ENCODE measurements at places on chromosomes 3 and 15.
A peak's percentile ranks its signal among the peaks of the same experiment; 100 is the strongest.

- peak; percentile 82 for DNase-seq
Measured at GRCh38 chr3:185796431-185797107, 28.3 kb downstream of the IGF2BP2 start.

- no peak for DNase-seq
Measured at GRCh38 chr3:131716007-131716406, 213.2 kb upstream of the MRPL3 start.

DNA sequence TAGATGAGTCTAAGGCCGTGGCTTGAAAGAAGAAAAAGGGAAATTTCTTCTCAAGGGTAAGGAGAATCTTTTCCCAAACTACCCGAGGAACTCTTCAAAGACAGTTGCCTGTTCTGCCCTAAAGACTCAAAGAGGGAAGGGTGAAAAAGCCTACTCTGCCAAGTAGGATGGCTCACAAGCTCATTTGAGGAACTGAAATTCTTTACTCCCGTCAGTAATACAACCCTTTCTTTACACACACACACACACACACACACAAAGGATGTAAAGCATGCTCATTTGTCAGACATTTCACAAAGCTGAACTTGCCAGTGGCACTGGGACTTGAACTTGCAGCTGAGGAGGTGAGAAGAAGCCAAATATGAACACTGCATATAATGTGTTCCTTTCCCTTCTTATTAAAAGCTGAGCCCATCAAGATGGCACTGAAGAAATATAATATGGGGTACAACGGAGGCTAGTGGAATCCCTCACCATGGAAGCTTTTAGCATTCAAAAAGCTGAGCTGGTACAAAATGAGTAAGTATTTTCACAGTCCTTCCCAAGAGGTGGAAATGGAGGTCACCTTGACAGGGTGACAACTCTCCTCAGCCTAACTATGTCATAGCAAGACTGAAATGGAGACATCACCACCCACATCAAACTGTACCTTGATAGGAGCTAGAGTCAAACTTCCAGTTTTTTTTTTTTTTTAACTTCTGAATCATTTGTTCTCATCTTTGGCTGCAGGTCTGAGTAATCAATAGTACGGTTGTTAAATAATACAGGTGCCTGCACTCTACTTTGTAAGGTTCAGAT lies 57.6 kb downstream of the TAFA4 start:
- DNase-seq, result no peak

DNA sequence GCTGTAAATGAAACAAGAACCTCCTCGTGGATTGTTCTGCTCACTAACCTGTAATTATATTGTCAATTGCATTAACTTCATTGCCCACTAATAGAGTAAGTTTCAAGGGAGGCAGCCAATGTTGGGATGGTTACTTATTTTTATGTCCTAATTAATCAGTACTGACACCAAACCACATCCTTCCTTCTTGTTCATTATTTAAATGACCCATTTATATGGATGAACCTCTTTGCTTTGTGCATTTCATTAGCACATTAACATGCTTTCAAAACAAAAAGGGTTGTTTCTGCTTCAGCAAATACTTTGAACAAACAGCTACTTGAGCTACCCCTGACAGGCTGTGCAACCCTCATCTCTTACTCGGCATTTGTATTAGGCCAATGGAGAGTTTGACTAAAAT lies 374.2 kb downstream of the MECOM start:
- DNase-seq, result no peak

DNA sequence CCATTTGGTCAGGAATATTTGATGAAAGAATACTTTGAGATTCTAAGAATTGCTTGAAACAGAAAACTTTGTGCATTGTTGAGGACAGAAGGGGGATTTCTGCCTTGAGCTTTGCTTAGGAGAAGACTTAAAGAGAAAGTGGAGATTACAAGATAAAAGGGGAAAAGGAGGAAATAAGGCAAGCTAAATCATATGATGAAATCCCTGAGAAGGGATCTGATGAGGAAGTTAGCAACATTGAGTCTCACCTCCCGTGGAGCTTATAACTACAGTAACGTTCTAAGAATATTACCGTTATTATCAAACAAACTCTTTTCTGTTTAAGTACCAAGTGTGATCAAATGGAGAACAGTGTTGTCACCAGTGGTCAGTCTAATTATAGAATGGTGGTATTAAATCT lies 414.7 kb upstream of the NAALADL2 start:
- DNase-seq, result no peak

- no peak for DNase-seq
Measured at GRCh38 chr3:156728267-156728985, 54.0 kb downstream of the TIPARP start.

GRCh38 chr15:91741986-91742385 lies 111.5 kb upstream of the SLCO3A1 start:
- DNase-seq, result no peak

DNA sequence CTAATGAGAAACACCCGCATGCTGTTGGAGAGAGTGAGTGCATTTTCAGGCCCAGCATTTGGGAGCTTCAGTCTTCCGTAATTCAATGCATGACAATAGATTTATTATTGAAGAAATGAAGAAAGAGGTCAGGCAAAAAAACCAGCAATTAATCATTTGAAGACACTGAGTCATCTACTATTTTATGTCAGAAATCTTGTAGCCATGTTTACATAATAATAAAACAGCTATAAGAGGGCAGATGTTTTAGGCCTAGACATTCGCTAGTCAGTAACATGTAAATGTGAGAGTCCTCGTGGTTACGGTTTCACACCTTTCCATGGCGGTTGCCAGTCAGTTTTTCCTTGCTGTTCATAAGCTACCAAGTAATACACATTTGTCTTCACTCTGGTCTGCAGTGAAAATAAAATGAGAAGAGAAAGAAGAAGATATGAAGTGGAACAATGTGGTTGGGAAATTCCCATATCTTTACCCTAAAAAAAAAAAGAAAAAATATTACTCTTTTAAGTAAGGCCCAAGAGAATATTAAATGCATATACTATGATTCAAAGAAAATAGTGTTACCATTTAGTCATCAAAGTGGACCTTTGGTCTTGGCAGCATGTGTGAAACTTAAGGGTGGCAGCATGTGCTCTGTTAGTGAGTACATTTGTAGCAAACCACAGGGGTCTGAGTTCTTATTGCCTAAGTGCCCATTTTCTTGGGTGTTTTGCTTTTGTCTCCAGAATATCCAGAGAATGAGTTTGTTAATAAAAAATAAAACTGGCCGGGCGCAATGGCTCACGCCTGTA lies 140.5 kb upstream of the TBL1XR1 start:
- no peak for DNase-seq

DNA sequence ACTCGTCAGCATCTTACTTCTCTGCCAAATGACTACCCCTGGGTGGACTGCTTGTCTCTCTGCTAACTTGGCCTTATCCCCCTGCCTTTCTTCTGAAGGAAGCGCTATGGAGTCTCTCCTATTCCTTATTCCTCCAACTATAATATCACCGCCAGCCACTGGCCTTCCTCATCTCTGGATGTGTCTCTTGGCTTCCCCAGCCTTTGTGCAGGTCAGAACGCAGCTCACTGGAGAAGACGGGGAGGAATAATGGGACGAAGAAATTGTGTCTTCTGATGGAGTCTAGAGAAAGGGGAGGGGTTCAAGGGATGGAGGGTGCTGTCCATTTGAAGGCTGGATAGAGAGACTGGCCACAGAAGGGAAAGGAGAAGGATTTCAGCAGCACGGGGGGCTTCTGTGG lies 16.9 kb downstream of the ITGA11 start:
- no peak for DNase-seq

GRCh38 chr3:23728601-23729117 lies 77.1 kb upstream of the UBE2E1 start:
- DNase-seq, result no peak

DNA sequence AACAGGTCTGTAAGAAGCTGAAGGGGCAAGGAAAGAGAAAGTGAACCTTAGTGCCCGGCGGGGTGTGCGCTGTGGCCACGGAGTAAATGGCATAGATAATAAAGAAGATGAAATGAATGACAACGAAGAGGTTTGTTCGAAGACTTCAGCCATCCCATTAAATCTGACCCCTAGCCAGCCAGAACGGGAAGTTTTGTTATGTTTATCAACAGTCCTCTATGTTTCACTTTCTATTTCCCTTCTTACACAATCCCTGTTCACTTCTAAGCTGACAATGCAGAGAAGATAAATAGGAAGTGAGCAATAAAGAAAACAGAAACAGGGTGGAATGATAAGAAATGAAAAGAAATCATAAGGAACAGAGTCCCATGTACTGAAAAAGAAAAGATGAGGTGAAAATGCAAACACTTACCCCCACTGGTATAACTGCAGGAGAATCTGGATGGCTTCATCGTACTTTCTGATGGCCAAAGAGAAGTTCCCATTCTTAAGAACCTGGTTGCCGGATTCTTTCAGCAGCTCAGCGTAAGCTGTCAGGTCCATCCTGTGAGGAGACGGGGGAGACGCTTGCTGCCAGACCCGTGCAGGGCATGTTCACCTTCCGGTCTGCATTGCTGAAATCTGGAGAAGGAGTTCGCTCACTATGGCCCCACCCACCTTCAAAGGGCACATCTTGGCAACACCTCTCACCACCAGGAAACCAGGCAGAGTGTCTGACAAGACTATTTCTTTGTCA lies 36.8 kb downstream of the TRANK1 start:
- peak; percentile 66 for DNase-seq

DNA sequence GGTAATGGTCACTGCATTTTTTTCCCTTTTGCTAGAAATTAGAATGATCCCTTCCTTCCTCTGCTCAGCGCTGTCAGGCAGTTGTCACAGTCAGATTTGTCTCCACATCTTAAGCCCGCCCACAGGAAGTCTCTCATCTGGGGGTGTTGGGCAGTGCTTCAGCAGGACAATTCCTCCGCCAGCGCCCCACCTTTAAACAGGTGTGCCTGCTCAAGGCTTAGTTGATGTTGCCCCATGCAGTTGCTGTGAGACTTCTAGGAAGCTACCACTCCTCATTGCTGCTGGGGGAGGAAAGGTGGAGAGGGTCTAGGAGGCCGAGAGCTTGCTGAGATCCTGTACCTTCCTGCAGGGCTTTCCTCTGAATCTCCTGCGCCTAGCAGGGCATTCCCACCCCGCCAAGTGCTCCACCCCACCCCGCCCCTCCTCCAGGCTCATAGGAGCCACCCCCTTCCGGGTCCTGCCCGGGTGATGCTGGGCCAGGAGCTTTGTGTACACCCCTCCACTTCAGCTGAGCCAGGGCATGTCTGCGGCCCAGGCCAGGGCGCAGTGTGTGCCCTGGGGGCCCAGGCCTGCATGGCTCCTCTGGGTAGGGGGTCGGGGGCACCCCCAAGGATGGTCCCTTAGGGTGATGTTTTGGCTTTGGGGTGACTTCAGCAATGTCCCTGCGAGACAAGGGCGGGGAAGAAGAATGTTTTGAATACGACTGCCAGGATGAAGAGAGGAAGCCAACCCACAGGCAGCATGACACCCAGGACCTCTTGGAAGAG lies 68.7 kb downstream of the TRAK1 start:
- DNase-seq, result peak; percentile 58

DNA sequence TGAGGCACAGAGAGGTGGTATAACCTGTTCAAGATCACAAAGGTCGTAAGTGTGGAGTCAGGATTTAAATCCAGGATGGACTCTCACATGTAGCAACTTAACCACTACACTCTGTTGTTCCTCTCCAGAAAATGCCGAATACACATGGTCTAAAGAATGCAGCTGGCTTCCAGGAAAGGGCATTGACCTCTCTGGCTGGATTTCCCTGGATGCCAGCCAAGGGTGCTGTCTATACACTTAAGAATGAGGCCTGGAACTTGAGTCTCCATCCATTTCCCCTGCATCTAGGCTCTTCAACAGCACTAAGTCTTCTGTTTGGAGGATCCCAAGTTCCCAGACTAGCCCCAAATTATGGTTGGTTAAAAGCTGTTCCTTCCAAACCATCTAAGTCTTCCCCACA lies 60.5 kb downstream of the CERS3 start:
- no peak for DNase-seq

- no peak for DNase-seq
Measured at GRCh38 chr15:86411916-86412315, 332.2 kb downstream of the AGBL1 start.

- DNase-seq, result peak; percentile 44
Measured at GRCh38 chr15:88894348-88894818, 961 bp downstream of the HAPLN3 start.

- DNase-seq, result no peak
Measured at GRCh38 chr3:72088486-72089025, 303.6 kb upstream of the PROK2 start.

DNA sequence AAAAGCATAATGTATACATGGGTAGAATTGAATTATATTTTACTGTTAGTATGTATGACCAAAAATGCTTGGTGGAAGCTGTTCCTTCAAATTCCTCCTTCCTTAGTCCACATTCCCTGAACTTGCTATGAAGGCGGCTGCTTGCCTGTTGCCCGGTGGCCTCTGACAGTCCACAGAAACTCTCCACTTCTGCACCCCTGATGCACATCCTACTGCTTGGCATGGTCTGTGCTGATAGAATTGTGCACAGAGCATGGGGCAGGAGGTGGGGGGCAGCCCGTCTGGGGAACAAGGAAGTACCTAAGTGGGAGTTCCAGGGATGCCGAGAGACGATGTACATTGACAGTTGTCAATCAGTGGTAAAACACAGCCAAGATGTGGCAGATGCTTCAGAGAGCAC lies 33.7 kb upstream of the GABRB3 start:
- DNase-seq, result no peak

- no peak for DNase-seq
Measured at GRCh38 chr15:32120577-32121383, 90.5 kb downstream of the CHRNA7 start.

DNA sequence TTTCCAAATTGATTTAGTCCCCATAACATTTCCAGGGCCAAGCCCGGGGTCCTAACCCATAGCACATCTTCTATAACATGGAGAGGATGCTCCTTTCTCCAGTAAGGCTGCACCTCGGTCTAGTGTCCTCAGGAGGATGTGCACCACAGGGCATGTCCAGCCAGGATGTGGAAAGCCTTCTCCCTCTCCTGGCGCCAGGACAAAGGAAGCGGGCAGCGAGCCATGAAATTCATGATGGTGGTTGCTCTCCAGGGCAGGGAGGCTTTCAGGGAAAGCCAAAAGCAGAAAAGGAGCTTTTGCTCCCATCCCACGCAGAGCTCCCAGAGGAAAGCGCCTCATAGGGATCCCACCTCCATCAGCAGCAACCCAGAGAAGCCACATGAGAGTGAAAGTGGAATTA lies 220.0 kb downstream of the ADAMTSL3 start:
- DNase-seq, result no peak

GRCh38 chr3:82494977-82495489 lies 733.6 kb upstream of the GBE1 start:
- no peak for DNase-seq

DNA sequence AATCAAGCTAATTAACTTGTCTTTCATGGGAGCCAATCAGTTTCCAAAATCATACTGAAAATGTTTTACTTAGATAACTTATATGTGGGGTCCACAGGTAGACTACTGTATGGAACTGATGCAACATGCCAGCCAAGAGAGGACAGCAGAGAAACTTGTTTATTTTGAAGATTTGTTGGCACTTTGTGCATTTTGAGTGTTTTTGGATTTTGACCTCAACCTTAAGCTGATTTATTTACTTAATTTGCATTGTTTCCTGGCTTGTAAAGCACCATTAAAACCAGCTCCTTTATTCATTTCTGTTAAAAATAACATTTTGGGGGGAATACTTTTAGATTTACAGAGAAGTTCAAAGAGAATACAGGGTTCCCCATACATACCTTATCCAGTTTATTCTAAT lies 166.6 kb downstream of the MCTP2 start:
- no peak for DNase-seq
